ENCODE measurements at places on chromosomes 1 and 21. TPM values are rescaled to one million over a fixed set of nuclear protein-coding genes. Genes with fewer than 3 reads are reported as not detected.

DNA sequence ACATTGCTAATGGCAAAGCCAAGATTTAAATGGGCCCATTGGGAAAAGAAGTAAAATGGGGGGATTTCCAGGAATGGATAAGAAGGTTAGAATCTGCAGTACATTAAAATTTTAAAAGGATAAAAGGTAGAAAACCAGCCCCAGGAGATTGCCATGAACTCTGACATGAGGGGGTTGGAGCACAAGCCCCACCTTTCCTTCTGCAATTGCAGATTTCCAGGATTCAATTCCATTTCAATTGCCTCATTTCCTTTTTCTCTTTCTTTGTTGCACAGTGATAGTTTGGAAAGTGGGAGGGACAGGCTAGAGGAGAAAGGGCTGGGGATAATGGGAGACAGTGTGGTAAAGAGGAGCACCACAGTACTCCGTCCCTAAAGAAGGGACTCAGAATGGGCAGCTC lies 238.5 kb upstream of the RAB4A start:
- no peak for DNase-seq

DNA sequence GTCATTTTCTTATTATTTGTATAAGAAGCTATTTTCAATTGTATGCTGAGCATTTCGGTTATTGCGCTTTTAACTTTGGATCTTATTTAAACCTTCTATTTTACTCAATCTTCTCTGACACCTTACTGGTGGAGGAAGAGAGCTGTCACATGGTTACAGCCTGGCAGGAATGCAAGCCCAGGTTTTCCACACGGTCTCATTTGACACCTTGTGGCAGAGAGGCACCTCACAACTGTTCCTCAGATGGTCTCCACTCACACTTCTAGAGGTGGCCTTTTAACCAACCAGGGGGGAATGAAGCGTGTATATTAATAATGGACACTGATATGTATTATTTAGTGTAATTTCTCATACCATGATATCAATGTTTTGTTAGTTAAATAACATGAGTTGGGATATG lies 9.6 kb downstream of the OR2T33 start:
- no peak for DNase-seq

DNA sequence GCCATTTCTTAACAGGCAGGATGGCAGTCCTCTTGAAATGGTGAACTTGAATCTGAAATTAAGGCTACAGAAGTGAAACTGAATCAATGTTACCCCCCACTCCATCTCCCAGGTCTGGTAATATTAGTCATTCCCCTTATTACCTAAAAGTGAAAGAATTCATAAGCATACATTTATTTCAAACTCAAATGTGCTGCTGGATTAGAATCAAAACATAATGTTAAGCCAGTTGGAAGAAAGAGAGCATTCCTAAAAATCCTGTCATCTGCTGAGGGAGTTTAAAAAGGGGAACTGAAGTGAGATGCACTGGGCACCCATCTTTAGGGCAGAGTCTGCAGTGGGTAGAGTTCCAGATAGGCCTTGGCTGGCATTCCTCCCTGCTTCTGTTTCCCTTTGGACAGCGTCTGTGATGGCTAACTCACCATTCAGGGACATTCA lies 17.4 kb downstream of the KIAA0319L start:
- DNase-seq = no peak

DNA sequence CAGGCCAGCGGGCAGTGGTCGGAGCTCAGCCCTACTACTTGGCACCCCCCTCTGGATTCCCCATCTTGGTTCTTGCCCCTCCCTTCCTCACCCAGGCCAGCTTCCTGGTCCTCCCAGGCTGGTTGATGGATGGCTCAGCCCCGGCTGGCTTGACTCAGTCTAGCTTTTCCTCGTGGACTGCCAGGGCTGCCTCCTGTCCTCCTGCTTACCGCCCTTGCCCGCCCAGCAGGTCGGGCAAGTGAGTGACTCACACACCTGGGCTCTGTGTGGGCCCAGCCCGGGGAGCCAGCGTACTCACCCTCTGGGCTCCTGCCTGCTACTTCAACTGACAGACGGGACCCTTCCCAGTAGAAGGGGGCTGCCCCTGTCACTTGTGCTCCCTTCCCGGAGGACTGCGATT lies 19.5 kb upstream of the ARHGEF10L start:
- no peak for DNase-seq

DNA sequence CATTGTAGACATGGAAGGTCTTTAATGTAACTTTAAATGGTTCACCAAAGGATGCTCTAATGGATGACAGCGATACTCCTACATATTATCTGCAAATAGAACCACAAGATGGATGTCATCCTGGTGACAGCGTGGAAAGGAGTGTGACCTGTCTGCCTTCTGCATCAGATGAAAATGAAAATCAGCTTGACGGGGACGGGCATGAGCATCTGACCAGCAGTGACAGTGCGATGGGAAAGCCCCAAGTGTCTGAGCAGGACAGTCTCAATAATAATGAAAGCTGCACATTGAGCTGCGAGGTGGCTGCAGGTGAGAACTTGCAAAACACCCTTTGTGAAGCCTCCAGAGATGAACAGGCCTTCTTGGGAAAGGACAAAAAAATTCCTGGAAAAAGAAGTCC lies 25.2 kb downstream of the CNST start:
- DNase-seq = peak; percentile 40

MEX3A gene
- total RNA-seq = 0.79 TPM

GRCh38 chr1:245546875-245547274 lies 392.1 kb downstream of the KIF26B start:
- DNase-seq = no peak

GRCh38 chr1:197156692-197157091 lies 10.2 kb upstream of the ASPM start:
- no peak for DNase-seq

- DNase-seq = peak; percentile 63
Observed at GRCh38 chr1:112706505-112707220, at the start of gene RHOC. RHOC (minus strand) TSS chr1:112707127; CDS start chr1:112703799, 3,328 bp downstream.

VSIG8 gene
- 0.11 TPM for total RNA-seq

GRCh38 chr1:186750257-186750656 lies 70.0 kb upstream of the PTGS2 start:
- DNase-seq = no peak

NHLH1 gene
- total RNA-seq = 0.42 TPM
